ENCODE measurements at places on chromosomes 6 and 20.

- DNase-seq = no peak
Measured at GRCh38 chr20:18567739-18568091, 483 bp downstream of the SMIM26 start.

DNA sequence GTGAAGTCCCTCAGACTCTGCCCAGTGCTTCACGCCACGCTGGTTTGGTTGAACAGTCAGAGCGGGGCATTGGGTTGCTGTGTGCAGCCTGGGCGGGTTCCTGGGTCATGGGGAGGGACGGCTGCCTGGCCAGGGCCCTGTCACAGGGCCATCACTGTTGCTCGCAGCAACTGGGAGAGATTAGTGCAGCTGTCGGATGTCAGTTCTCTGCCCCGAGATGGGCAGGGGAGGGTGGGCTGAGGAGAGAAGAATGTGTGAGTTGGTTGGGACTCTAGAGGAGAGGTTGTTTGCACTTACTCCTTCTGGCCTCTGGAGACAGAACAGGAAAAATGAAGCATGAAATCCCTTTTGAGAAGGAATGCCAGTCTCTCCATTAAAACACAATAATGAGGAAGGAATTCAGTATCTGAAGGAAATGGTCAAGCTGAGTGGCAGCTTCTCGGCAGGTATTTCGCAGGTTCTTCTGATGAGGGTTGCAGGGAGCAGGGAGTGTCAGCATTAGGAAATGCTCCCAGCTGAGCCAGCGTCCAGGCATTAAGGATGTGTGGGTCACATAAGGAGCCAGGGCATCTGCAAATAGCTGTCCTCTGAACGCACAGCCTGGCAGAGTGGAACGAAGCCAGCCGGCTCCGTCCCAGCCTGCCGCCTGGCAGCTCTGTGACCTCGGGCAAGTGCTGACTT, 95.9 kb downstream of the SSR1 start:
- no peak for DNase-seq

GRCh38 chr6:41033776-41034175, 5.2 kb downstream of the UNC5CL start:
- no peak for DNase-seq

- no peak for DNase-seq
Measured at GRCh38 chr6:33730611-33731010, 16.1 kb downstream of the IP6K3 start.

DNA sequence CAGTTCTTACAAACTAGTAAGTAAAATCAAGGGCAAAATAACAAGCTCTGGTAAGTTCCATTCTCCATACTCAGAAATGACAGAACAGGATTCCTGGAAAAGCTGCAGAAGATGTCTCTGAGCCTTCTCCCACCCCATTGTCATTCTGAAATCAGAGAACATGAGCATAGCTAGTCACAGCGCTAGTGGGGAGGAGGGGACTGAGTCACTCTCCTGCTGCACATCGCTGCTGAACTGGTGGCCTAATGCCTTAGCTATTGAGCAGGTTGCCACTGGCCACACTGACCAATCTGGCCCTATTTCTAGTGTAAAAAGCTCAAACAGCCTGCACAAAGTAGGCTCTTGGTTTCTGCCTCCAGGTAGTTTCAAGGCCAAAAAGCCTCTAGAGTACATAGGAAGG, 26.1 kb upstream of the RIPPLY2 start:
- DNase-seq = no peak

DNA sequence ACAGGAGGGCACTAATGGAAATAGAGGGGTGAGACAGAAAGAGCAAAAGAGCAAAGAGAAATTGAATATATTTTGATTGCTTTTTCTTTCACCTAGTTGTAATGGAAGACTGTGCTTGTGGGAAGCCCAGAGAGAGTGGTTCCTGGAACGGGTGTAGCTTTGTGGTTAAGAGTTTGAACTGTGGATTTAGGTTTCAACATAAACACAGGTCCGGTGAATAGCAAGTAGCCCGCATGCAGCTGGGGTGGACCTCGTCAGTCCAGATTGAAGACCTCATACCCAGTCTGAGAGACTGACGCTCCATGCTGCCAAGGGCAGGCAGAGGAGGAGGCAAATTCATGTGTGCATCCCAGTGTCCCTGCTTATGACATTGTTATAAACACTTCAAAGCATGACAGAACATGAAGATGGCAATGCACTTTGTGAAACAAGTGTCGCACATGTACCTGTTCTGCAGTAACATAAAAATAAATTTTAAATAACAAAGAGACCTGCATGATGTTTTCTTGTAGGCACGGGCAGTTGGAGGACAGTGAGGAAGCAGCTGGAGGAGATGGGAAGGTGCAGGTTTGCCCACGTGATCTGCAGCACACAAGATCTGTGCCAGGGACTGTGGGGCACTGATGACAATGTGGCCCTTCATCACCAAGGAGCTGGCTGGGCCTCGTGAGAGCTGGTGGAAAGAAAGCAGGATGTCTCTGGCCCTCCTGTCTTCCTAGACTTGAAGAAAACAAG, 220.5 kb upstream of the SSTR4 start:
- no peak for DNase-seq

DNA sequence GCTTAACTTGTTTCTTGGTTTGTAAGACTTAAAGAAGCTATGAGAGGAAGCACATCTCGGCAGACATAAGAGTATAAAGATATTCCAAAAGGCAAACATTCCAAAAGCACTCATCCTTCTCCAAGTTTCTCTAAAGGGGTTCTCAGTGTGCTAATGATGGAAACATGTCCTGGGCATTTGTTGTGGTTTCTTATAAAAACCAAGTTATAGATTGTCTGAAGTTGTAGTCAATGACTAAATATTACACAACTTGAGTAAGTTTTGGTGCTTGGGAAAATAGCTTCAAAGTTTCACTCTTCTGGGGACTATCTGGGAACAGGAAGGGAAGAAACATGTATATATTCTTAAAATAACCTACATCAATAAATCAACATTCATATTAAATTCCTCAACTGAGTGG, 128.3 kb upstream of the TBX18 start:
- no peak for DNase-seq

- no peak for DNase-seq
Measured at GRCh38 chr6:157896932-157897331, 73.9 kb downstream of the SNX9 start.

DNA sequence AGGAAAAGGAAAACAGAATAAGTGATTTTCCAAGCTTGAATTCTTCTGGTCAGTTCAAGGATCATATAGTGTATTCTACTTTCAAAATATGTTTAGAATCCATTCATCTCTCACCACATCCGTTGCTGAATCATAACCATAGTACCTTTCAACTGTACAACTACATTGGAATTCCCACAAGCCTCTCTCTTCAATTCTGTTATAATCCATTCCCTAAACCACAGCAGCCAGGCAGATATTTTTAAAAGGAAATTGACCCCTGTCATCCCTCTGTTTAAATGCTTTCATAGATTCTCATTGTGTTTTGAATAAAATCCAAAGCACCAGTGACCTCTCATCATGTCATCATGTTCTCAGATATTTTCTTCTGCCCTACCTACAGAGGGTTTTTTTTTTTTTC, 412.7 kb downstream of the GRIK2 start:
- DNase-seq = no peak

Measured in stimulated activated CD4-positive, alpha-beta T cell treated with anti-CD3 and anti-CD28 coated beads, Interleukin-4, amount 100 ng/mL, for 24 hours (primary cell).